HepG2 (cell line): ENCODE measurements at places on chromosomes 2 and 18.

DNA sequence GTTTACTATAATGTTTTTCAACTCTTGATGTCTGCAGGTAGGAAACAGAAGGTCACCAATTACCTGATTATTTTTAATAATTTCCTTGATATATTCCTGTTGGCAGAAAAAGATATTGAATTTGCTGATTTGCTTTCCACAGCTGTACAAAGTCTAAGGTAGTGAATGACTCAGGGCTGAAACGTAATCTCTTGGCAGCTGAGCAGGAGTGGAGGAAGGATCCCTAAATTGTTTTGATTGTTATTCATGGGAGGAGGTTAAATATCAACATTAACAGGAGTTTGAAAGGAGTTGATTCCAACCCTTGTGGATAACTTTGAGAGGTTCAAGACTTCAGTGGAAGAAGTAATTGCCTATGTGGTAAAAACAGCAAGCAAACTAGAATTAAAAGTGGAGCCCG, 345.2 kb upstream of the SLC8A1 start:
- DNase-seq, result no peak

DNA sequence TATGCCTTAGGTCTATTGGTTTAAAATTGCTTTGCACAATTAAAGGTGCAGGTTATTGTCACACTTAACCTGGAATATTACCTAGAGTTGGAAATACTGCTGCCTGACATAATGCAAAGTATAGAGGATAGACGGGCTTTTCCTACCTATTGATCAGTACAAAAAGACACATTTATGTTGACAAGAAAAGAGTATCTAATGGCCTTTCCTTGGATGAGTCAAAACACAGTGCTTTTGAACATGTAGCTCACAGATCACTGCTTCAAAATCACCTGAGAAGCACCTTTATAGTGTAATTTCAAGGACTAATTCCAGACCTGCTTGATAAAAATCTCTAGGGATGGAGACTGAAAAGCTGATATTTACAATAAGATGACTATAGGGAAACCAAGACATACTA, 262.8 kb downstream of the DCC start:
- no peak for DNase-seq

GRCh38 chr18:51751901-51752300, 554.4 kb upstream of the MEX3C start:
- DNase-seq, result no peak

DNA sequence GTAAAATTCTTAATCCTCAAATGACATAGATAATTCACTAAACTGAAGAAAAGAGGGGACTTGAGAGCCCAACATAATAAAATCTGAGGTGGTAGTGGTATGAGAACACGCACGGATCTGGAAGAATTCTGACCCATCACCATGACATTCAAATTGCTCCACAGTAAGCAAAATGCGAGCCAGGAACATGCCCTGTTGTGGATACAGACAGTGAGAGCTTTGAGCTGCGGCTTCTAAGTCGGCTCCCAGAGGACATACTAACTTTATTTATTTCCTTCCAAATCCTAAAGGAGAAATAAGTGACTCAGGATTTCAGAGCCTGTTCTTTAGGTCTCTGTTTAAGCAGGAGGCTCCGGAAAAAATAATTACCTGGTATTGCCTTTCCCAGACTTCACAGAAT, 143.4 kb upstream of the SMAD7 start:
- no peak for DNase-seq

GRCh38 chr2:45232818-45233217, 223.6 kb upstream of the SIX2 start:
- no peak for DNase-seq

GRCh38 chr18:54284981-54285785, 15.9 kb downstream of the POLI start:
- no peak for DNase-seq

DNA sequence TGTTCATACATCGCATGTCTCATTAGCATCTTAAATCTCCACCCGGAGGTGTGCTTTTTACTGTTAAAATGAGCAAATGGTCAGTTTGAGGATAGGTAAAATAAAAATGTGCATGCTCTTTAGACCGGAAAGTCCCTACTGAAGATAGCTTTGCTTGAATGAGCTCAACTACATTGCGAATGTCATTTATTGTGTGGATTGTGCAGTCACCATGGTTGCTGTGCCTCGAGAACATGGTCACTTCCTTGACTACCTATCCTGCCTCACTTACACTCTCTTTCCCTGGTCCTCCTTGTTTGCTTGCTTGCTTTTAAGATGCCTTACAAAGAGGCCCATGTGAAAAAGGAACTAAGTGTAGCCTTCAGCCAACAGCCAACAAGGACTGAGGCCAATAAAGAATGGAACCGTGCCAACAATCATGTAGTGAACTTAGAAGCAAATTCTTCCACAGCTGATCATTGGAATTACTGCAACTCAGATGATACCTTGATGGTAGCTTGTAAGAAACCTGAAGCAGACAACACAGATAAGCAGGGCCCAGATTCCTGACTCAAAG, 72.2 kb upstream of the BARD1 start:
- DNase-seq, result no peak

DNA sequence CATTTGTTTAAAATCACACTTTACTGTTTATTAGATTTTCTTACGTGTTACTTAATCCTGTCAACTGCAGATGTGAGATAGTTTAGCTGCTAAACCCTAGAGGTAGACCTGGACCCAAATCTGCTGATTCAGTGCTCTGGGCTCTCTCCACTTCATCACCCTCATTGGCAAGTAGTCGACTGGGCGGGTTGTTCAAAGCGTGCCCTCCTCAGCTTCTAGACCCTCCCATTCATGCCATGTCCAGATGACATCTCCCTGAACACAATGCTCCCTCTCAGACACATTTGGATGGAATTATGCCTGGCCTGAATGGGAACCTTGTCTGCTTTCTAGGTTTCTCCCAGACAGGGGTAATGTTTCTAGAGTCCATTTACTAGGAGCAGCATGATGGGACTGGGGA, 43.7 kb downstream of the RPIA start:
- DNase-seq, result no peak

DNA sequence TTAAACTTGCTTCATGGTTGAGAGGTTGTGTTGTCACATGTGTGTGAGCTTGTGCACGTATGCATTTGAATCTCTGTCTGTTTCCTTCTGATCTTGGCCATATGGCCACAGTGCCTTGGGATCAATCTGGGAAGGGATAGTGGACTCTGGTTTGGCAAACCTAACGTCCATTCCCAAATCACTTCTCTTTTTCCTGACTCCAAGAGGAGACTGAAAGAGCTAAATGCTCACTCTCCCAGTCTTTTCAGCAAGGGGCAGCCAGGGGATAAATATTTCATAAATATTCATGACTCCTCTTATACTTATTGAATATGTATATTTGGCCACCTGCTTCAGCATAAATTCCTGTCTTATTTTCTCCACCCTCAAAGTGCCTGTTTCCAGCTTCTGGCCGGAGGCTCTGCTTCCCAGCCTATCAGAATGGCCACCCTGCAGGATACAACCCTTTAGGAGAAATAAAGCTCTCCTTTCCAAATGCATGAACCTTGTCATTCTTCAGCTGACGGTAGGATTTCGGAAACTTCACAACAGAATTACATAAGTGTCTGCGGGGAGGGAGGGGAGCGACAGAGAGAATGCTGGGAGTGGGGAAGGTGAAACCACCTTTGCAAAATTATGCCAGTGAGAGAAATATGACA, 112.2 kb upstream of the COPS8 start:
- no peak for DNase-seq

DNA sequence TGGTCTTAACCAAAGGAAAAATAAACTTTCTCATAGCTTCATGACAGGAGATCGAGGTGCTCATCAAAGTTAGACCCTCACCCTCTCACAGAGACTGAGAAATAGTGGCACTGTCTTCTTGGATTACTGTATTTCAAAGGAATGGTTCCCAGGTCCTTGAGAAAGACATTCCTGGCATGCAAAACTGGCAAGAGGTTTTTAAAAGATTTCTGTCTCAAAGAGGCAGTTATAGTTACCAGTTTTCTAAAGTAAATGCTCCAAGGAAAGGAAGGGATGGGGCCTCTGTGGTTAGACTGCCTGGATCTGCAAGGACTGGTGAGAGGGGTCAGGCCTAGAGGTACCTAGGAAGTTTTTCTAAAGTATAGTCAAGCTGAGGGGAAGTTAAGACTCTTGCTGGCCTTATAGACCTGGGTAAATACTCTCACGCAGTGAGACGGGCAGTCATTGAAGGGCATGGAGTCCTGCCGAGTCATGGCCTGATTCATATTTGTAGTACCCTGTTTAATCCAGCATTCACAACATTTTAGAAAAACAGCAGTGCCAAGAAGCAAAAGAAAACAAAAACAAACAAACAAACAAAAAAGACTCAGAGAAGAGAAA, 226.1 kb downstream of the DOK6 start:
- no peak for DNase-seq

DNA sequence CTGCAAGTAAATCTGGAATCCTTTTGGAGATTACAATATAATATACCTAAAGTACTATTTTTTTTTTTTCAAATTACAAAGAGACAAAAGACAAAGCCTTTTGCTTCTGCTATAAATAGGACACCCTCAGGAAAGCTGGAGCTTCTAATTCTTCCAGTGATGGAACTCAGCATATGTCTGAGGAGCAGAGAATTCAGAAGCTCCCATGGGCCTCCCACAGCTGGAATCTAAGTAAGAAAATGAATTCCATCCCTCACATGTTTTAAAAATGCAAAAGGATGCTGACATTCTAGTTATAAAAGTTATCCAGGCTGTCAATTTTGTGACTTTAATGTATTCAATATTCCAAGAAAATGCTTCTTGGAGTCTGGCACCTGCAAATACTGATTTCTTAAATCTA, 571.3 kb upstream of the LRRTM4 start:
- no peak for DNase-seq

DNA sequence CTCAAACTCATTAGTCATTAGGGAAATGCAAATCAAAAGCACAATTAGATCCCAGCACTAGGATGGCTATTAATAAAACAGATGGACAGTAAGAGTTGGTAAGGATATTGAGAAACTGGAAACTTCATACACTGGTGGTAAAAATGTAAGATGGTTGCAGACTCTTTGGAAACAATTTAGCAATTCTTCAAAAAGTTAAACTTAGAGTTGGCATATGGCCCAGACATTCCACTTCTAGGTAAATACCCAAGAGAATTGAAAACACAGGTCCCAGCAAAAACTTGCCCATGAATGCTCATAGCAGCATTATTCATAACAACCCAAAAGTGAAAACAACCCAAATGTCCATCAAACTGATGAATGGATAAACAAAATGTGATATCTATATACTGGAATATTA, 84.9 kb upstream of the ZFP36L2 start:
- peak; percentile 94 for DNase-seq

DNA sequence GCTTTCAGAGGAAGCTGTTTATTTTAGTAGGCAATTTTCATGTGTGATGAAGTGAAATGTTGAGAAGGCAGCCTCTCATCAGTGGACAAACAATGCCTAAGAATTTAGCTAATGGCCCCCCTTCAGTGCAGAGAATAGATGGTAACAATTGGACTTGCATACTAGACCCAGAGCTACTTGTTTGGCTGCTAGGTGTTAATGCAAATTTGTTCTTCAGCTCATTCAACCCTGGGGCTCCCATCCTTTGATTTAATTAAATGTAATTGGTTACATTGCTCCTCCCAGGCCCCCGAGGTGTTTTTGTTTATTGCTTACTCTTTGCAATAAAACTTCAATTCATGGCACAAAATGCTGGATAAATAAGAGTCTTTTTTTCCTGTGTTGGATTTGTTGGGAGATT, 68.6 kb downstream of the CAMKMT start:
- DNase-seq, result no peak

GRCh38 chr18:58109256-58109655, 65.2 kb downstream of the NEDD4L start:
- no peak for DNase-seq

DNA sequence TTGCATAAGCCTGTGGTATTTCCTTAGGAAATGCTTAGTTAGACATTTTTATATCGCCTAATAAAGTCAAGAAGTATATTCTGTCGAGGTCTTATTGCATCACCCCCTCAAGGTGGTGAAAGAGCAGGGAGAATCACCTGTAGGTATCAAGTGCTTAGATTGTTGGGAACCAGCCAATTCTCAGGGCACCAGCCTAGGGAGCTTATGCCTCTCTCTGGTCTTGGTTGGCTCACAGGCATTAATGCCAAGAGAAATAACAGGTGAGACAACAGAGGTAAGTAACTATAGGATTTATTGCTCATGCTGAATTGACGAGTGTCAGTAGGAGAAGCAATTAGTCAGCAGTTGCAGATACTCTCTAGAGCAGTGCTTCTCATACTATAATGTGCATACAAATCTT, 663.3 kb upstream of the ZNF804A start:
- no peak for DNase-seq

DNA sequence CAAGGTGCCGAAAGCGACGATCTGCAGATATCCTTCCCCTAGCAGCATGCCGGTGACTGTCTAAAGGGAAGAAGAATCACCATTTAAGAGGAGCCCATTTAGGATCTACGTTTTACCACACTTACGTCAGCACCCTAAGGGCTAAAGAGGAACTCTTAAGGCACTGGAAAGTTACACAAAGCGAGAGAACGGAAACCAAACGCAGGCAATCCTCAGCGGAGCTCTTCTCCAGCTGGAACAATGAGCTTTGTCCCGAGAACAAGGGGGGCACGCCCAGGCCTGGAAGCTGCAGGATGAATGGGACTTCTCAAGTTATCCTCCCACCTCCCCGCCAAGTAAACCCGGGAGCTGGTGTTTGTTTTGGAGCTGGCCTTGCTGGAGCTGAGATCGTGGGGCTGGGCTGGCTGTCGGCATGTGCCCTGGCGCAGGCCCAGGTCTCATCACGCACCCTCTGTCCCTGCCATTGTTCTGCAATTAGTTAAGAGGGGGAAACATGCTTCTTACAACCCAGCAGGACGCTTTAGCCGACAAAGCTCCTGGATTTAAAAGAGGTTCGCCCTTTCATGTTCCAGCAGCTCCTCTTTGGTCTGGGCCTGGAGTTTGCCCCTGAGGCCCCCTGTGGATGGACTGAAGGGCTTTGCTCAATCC, 36.4 kb downstream of the PXDN start:
- no peak for DNase-seq

DNA sequence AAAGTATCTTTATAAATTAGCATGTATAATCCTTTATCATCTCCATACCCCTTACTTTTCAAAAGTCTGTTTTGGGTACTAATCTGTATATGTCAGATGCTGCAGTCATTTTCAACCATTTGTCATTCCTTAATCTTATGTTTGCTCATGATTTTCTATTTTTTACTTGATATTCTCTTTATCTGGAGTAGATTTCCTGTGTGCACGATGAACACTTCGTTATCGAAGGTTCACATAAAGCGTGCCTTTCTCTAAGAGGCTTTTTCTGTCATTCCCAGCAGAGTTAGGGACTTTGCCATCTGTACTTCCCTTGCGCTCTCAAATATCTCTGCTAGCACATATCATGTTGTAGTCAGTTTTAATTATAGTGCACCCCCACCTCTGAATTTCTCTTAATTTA, 123.2 kb downstream of the BIRC6 start:
- no peak for DNase-seq

DNA sequence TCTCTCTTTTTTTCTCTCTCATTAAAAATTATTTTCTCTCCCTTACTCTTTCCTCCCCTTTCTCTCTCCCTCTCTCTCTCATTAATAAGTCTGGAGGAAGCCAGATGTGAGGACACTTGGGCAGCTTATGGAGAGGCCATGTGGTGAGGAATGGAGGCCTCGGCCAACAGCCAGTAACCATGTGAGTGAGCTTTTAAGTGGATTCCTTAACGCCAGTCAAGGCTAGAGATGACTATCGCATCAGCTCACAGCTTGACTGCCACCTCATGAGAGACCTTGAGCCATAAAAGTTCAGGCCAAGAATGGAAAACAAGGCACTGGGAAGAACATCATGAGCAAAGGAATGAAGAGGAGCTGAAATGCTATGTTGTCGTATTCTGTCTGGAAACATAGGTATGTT, 39.1 kb downstream of the ETAA1 start:
- DNase-seq, result no peak
